ENCODE measurements at places on chromosomes 3 and 15.

GRCh38 chr3:151644020-151644620 lies 89.6 kb upstream of the AADACL2 start:
- no peak for DNase-seq

GRCh38 chr3:65831733-65832425 lies 206.8 kb downstream of the MAGI1 start:
- DNase-seq, result no peak

DNA sequence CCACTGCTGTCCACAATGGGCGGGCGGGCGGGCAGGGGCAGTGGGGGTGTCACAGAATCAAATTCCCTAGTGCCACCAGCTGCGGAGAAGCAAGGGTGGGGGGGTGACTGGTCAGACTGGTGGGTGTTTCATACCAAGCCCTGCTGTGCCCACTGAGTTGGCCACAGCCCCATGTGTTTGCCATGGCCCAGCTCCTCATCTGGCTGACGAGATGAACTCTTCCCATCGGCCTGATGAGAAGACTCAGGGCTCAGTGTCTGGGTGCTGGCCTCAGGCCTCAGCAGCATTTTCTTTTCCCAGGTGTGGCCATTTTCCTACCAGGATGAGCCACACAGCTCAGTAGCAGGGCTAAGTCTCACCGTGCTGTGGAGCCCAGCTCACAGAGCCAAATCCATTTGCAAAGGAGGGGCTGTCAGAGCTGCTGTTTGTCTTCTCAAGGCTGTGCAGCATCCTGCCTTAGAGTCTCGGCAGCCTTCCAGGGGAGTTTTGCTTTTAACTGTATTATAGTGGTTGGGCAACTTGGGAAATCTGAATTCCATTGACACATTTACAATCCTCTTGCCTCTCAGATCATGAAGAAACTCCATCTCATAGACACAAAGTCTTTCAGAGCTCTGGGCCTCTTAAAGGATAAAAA lies 176.8 kb downstream of the ABHD5 start:
- no peak for DNase-seq

DNA sequence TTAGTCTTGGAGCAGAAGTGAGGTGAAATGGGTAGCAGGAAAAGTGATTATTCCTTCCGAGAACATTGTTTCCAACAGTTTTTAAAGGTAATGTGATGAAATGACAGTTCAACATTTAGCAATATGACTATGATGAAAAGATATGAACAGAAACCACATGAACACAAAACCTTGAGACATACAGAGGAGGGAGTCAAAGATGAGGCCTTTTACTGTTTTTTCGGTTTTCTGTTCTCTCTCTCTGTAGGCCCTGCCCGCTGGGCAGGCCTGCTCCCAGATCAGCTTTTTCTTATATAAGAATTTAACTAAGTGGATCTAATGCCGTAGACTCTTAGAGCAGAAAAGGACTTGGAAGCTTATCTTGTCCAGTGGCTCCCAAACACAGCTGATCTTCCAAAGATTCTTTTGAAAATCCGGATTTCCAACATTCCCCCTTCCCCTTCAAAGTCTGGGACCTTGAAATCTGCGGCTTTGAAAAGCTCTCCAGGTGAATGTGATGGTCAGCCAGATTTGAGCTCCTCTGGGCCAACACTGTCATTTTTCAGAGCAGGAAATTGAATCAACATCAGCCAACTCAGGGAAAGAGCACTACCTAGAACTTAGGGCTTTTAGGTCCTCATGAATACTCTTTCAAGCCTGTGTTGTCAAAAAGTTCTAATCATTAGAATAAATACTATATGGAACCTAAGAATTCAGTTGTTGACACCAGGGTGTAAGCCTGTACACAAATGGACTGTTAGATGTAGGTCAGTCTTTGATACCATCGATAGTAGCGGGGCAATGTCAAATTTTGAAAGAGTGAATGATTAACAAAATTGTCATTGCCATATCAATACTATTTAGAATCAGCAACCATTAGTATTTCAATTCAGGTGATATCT lies 372.7 kb downstream of the SHQ1 start:
- DNase-seq, result no peak

GRCh38 chr3:146217324-146217723 lies 33.6 kb downstream of the PLSCR4 start:
- no peak for DNase-seq

GRCh38 chr15:79535536-79535935 lies 103.4 kb downstream of the MINAR1 start:
- no peak for DNase-seq

All from HFF-Myc (cell line).